GM23248 (cell line): ENCODE measurements at places on chromosomes 3 and 15. TPM values are rescaled to one million over a fixed set of nuclear protein-coding genes. Genes with fewer than 3 reads are reported as not detected.

Gene ROBO2
- total RNA-seq = under 0.01 TPM in 1 of 2 replicates, not detected in the other

Gene GADL1
- 0.13 TPM in 1 of 2 replicates, not detected in the other for total RNA-seq

Gene CASR
- total RNA-seq = not detected in 2 replicates

- no peak for DNase-seq
These were observed 6.4 kb upstream of the FMN1 start for GRCh38 chr15:33200903-33201302.

Gene COL8A1
- total RNA-seq = 157 and 189 TPM in 2 replicates

DNA sequence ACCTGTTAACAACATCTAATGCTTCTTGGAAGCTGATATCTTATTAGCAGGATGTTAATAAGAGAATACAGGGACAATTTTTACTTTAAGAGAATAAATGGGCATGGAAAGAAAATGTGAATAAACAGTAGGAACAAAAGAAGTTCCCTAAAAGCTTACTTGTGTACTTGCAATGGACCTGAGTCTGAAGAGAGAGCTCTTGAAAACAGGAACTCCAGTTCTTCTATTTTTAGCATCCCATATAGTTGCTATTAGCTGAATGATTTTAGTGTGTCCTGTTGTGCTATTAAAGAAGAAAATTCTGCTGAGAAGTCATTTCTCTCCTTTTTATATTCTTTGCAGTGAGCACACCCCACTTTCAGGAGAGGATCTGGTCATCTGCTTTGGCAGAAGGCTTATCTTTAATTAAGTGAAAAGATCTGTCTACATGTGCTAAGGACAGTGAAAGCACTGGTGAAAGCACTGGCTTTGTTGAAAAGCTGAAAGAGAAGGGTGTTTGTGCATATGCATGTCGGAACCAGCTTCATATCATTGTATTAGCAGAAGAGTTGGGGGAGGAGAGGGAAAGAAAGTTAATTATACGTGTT is 1.4 kb upstream of the ST3GAL6 start:
- DNase-seq = no peak

DNA sequence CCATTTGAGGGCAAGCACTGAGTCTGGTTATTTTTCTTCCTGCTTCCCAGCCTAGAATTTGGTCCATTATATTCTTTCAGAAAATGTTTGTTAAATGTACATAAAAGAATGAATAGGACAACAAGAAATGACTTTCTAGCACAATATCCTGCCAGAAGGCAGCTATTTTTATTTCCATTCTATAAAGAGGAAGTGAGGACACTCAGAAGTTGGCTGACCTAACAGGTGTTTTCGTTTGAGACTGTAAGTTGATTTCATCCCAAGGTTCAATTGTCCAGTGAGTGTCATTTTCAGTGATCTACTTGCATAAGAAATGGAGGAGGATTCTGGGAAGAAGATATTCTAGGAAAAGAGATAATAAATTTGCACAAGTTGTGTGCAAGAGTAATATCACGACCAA is 191.9 kb upstream of the POU1F1 start:
- DNase-seq = no peak

Gene CRABP1
- not detected in 2 replicates for total RNA-seq

- no peak for DNase-seq
These were observed 2.7 kb upstream of the DMXL2 start for GRCh38 chr15:51625236-51625635.

DNA sequence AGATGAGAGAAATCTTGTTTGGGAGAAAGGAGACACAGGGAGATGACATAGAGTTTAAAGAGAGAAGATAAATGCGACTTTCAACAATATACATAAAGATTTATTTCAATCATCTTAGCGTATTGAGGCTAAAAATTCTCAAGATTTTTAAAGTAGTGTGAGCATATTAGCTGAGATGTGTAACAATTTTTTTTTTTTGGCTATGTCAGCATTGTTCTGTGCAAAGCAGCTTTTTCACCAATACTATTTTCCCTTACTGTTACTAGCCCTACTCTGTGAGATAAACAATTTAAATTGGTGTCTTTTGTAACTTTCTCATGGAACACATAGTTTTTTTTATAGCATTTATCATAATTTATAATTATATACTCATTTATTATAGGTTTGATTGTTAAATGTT is 185.2 kb upstream of the ZNF385D start:
- no peak for DNase-seq

Gene SRGAP3
- 0.13 and 1.7 TPM in 2 replicates for total RNA-seq

GRCh38 chr3:129228891-129229585 is 20.4 kb upstream of the COPG1 start:
- DNase-seq = peak; percentile 88

DNA sequence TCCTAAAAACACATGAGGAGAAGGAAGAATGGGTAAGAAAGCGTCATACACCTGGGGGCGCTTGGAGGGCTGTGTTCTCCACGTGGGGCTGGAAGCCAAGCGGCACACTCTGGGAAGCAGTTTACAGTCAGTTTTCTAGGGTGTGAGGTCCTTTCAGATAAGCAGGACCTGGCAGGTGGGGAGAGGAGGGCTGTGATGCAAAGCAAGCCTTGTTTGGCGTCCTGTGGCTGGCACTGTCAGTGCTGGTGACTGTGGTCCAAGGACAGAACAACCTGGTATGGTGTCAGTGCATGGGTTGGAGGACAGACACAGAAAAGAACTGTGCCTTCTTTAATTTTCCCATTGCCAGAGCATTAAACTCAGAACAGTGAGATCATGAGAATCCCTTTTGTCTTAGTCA is 260.7 kb upstream of the NR2E3 start:
- no peak for DNase-seq

GRCh38 chr15:80485370-80486164 is 81.4 kb downstream of the ARNT2 start:
- DNase-seq = no peak

GRCh38 chr15:26081758-26082220 is 218.7 kb upstream of the ATP10A start:
- DNase-seq = no peak
